ENCODE measurements at places on chromosomes 1 and 21. TPM values are rescaled to one million over a fixed set of nuclear protein-coding genes. Genes with fewer than 3 reads are reported as not detected.

Gene ATP13A2
- total RNA-seq, result 14.4 TPM

DNA sequence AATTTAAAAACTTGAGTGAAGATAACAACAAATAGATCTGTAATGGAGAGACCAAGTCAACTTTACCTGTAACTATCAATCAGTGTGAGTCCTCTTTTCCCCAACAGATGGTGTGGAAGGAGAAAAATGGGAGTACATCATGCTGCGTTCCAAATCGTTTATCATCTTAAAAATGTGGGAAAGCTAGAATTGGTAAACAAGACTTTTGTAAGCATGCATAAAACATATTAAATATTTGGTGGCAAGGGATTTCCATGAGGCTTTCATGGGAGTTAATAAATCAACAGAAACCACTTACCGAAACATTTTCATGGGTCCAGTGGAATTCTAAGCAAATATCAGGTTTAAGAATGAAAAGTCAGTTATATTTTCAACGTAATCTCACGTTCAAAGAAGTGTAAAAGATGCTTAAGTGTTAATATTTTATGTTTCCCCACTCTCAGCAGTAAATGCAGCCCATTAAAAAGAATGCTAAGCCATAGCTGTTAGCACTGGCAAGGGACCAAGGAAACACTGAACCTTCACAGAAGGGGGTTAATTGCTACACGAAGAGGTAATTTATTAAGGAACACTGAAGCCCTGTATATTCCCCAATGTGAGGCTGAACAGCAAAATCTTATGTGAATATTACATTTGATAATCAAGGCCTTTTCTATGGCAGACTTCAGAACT lies 117.0 kb downstream of the ZC3H11B start:
- H3K27ac ChIP-seq, result no peak overlapping the region
- DNase-seq, result no peak
- no peaks in the 10 kb centered on the region for H3K36me3 ChIP-seq
- H3K27me3 ChIP-seq, result no peaks in the 10 kb centered on the region
- H3K4me3 ChIP-seq, result no peak overlapping the region

DNA sequence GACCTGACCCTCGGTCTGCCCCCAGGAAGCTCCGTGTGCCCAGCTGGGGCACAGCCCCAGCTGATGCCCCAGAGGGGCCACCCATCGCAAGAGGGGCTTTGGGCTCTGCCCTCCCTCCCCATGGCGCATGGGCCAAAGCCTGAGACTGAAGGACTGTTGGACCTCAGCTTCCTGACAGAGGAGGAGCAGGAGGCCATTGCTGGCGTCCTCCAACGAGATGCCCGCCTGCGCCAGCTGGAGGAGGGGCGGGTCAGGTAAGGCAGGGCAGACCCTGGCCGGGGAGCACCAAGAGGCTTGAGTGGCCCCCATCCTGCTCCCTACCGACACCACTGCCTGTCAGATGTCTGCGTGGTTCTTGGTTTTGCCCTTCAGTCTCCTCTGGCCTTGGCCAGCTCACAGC lies 3.5 kb downstream of the SYTL1 start:
- no peak overlapping the region for H3K4me3 ChIP-seq
- no peak for DNase-seq
- no peak overlapping the region for H3K27ac ChIP-seq
- no peaks in the 10 kb centered on the region for H3K36me3 ChIP-seq
- H3K4me1 ChIP-seq, result peaks cover 30% of the 10 kb centered on the region

DNA sequence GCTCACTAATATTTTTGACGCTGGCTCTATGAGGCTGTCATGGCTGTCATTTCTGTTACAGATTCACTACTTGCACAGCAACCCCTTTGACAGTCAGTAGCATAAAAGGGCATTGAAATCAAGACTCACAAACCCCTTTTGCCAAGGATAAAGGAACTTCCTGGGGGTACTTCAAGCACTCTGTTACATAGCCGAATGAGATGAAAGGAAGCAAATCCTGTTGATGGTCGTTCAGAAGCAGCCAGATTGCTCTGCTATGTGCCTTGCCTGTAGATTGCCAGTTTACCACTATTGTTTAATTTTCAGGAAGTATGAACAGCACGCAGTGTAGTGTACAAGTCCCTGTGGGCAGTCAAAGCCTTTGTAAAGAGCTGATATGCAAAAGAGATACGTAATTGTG lies 296.2 kb downstream of the LRRIQ3 start:
- H3K4me1 ChIP-seq, result no peaks in the 10 kb centered on the region
- no peaks in the 10 kb centered on the region for H3K27me3 ChIP-seq
- no peak overlapping the region for H3K4me3 ChIP-seq
- no peaks in the 10 kb centered on the region for H3K36me3 ChIP-seq
- no peak overlapping the region for H3K27ac ChIP-seq

- H3K27ac ChIP-seq, result no peak overlapping the region
- no peaks in the 10 kb centered on the region for H3K4me1 ChIP-seq
- no peaks in the 10 kb centered on the region for H3K27me3 ChIP-seq
- peak; percentile 44 for DNase-seq
- H3K4me3 ChIP-seq, result no peak overlapping the region
Observed at GRCh38 chr1:209576392-209577197, 6.9 kb upstream of the CAMK1G start.

DNA sequence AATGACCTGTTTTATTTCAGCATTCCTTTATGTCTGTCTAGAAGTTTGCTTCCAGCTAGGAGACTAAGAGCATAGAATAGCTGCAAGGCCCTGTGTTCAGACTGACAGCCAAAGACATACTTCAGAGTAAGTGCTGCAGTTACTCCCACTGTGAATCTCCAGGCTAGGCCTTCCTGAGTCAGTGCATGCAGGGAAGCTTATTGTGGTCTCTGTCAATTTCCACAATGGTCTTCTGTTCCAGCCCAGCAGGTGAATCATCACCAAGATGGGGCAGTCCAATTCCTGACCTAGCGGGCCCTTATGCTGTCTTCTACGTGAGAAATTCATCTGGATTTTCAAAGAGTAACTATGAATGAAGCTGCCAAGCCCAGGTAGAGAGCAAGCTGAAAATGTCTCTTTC lies 146.3 kb upstream of the C8B start:
- no peaks in the 10 kb centered on the region for H3K4me1 ChIP-seq
- H3K27ac ChIP-seq, result no peak overlapping the region
- H3K27me3 ChIP-seq, result no peaks in the 10 kb centered on the region
- no peak for DNase-seq
- no peak overlapping the region for H3K4me3 ChIP-seq
- no peaks in the 10 kb centered on the region for H3K36me3 ChIP-seq

DNA sequence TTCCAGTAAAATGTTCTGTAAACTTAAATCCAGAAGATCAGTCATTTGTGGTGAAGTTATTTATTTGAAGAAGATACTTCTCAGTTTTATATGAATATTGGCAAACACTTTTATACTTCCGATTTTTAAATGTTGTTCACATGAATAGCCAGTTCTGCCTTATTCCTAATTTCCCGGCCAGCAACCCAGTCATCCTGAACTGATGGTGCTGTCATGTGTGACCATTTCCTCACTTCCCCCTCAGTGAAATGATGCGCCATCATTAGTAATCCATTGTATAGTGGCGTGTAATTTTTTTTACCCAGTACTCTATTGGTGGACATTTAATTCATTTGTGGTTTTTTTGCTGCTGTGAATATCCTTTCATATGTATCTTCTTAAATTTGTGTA lies 16.4 kb downstream of the GPSM2 start:
- no peaks in the 10 kb centered on the region for H3K27me3 ChIP-seq
- no peak overlapping the region for H3K27ac ChIP-seq
- no peaks in the 10 kb centered on the region for H3K36me3 ChIP-seq
- H3K4me1 ChIP-seq, result peaks cover 16% of the 10 kb centered on the region
- H3K4me3 ChIP-seq, result no peak overlapping the region
- DNase-seq, result no peak

DNA sequence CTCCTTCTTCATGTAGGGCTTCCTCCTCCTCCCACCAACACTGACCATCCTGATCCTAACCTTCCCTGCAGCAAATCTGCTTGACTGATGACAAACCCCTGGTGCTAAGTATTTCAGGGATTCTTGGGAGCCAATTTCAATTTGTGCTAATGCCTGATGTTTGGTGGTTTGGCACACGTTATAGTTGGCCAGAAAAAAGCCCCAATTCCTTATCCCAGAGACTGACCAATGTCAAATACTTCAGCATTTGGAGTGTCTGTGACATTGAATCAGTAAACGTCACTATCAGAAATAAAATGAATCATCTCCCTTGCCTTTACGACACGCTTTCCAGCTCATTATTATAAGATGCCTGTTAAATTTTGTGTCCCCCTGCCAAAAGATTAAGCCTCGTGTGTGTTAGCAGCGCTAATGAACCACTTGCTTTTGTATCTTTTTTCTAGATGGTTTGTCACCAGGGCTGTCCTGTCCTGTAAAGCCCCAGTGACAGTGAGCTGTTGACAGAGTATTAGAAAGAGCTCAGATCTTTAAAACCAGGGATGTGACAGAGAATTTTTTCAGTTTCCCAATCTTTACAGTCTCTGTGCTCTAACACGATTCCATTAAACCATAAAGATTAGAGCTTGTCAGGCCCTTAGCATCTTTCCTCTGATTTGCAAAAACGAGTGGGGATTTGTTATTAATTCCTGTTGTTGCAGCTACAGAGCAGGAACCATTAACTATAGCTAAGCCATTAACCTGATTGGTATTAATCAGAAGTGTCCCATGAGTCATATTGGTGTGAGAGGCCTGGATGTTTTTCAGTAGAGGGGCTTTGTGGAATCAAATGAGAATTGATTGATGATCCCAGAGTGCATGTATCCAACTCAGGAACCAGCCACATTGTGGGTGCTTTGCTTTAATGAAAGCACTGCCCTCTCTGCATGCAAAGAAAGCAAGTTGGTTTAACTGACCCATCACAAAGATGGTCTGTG lies 665.1 kb upstream of the PLXNA2 start:
- H3K36me3 ChIP-seq, result no peaks in the 10 kb centered on the region
- H3K4me1 ChIP-seq, result no peaks in the 10 kb centered on the region
- no peak overlapping the region for H3K4me3 ChIP-seq

Gene FCAMR
- total RNA-seq, result not detected

Gene PYHIN1
- total RNA-seq, result not detected

Gene PPM1J
- 0.07 TPM for total RNA-seq

DNA sequence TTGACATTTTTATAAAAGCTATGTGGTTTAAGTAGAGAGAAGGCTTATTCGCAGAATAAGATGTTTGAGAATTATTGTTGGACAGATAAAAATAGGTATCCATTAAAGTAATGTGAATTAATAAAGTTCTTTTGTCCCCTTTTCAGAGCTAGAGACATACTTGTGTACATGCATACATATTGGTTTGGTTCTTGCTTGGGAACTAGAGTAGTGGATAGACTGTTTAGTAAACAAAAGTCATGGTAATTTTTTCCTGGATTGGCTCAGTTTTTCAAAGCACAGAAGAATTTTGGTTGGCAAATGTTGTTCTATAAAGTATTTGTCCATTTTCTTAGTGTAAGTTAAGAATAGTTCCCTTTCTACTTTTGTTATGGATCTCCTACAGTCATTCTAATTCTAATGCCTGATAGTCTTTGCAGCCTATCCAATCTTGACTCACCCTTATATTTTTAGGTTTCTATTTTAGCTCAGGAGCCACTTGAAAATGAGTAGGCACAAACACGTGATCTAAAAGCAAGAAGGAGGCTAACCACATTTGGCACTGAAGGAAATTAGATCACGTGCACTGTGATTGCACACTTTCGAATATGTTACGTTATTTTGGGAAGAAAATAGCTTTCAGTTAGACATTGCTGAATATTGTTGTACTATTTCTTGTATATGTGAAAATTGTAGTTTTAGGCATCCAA lies 47.0 kb downstream of the RABGAP1L start:
- no peak overlapping the region for H3K27ac ChIP-seq
- no peaks in the 10 kb centered on the region for H3K36me3 ChIP-seq
- no peak overlapping the region for H3K4me3 ChIP-seq
- no peaks in the 10 kb centered on the region for H3K27me3 ChIP-seq
- H3K4me1 ChIP-seq, result peaks cover 19% of the 10 kb centered on the region
- no peak for DNase-seq

DNA sequence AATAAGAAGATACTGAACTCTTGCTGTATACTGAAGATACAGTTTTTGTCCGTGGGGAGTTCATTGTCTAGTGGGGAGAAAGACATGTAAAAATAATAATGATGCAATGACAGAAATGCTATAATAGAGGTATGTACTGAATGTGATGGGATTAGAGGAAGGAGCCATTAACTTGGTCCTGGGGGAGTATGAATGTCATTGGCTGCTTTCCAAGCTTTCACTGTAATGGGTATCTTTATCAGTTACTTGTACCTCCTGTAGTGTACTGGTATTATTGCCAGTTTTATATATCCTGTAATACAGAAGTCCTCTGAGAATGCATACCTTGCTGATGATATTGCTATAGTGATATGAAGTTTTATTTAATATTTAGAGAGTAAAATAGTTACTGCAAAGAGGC lies 7.4 kb downstream of the BTBD8 start:
- DNase-seq, result no peak
- no peaks in the 10 kb centered on the region for H3K27me3 ChIP-seq
- H3K4me1 ChIP-seq, result 0 out of 2 replicates have a peak, but pooled peaks cover 12% of the 10 kb centered on the region
- H3K27ac ChIP-seq, result no peak overlapping the region

Gene AK4
- total RNA-seq, result 244 TPM

Gene SLC1A7
- total RNA-seq, result not detected

Gene HES5
- not detected for total RNA-seq

DNA sequence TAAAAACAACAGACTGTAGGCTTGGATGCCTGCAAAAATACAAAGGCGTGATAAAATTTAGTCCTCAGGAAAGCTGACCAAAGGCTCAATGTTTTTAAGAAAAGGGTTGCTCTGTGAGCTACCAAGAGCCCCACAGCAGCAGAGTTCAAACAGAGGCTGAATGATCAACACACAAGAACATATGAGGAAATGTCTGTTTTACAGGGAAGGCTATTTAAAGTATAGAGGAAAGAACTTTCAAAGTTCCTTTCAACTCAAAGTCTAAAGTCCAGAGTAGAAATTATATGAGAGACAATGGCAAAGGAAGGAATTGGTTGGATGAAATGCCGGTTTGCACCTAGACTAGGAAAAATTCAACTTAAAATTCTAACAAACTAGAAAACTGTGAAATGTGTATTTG lies 8.6 kb downstream of the CLSTN1 start:
- no peak overlapping the region for H3K4me3 ChIP-seq
- H3K27me3 ChIP-seq, result no peaks in the 10 kb centered on the region
- DNase-seq, result peak; percentile 64
- peak overlapping the region; percentile 77 for H3K27ac ChIP-seq

Gene SON
- 78.3 TPM for total RNA-seq

DNA sequence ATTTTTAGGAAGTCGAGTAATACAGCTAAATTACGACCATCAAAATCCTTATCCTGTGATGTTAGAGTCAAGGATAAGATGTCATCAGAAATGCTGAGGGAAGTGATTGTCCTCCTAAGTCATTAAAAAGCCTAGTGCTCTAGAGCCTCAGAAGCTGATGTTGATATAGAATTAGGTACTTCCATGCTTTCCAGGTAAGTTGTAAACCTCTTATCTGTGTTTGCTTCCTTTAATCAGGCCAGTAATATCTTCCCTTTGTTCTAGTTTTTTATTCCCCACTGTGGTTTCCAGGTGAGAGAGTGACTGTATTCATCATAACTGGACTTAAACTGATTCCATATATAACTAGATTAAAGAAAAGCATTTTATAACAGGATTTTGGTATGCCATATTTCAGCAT lies 44.4 kb downstream of the SMG7 start:
- H3K4me3 ChIP-seq, result no peak overlapping the region
- H3K36me3 ChIP-seq, result peaks cover 26% of the 10 kb centered on the region
- H3K27ac ChIP-seq, result no peak overlapping the region
- H3K4me1 ChIP-seq, result no peaks in the 10 kb centered on the region
- no peak for DNase-seq

- H3K36me3 ChIP-seq, result no peaks in the 10 kb centered on the region
- H3K4me3 ChIP-seq, result no peak overlapping the region
- H3K27me3 ChIP-seq, result peaks cover 2% of the 10 kb centered on the region
- no peak overlapping the region for H3K27ac ChIP-seq
Observed at GRCh38 chr1:54971317-54971791, 9.1 kb upstream of the TMEM61 start.

GRCh38 chr1:205623646-205624045 lies 8.2 kb downstream of the ELK4 start:
- DNase-seq, result no peak
- H3K27me3 ChIP-seq, result no peaks in the 10 kb centered on the region
- peaks cover 13% of the 10 kb centered on the region for H3K36me3 ChIP-seq
